ENCODE measurements at places on chromosomes 2 and 18.

- no peak for DNase-seq
Observed at GRCh38 chr2:134175834-134176233, 78.0 kb upstream of the MGAT5 start.

- DNase-seq, result no peak
Observed at GRCh38 chr2:24021122-24021998, 11.5 kb downstream of the MFSD2B start.

- peak; percentile 3 for DNase-seq
Observed at GRCh38 chr2:167492486-167492885, 604.2 kb downstream of the XIRP2 start.

DNA sequence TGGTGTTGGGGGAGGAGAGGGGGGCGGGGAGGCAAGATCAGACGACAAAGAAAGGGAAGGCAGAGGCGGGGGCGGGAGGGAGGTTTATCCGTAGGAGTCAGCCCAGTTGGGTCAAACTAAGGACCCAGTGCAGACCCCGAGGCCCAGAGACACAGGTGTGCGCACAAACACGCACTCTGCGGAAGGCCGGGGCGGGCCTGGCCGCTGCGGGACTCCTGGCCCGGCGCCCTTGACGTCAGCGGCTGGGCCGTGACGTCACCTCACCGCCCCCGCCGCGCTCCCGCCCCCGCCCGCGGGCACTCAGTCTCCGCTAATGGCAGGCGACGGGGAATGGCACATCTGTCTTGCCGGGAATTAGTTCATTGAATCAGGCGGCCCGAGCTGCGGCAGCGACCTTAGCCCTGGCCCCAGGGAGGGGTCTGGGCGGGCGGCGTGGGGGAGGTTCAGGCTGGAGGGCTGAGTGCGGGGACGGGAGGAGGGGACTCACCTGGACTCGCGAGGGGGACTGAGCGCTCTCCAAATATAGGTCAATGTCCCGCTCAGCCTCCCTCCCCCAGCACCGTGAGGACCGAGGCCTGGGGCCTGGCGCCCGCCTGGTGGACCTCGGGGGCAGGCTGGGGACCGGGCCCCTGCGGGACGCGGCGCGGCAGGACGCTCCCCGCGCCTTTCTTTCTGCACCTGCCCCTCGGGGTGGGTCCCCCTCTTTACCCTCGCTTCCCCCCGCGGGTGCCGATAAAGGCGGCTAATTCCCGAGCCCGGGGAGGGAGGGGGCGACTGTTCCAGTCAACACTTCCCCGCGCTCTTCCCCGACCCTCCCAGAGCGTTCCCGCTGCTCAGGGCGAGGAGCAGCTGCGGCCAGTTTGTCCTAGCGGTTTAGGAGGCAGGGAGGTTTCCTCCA, 15.5 kb upstream of the ECEL1 start:
- peak; percentile 38 for DNase-seq

Data from fibroblast of pulmonary artery (primary cell).